ENCODE measurements at places on chromosomes 12 and 14.

GRCh38 chr12:83408851-83409250 is 722.1 kb downstream of the TMTC2 start:
- no peak for DNase-seq

- DNase-seq: no peak
Observed at GRCh38 chr14:50741567-50741966, 73.5 kb upstream of the SAV1 start.

GRCh38 chr14:75452900-75453816 is 25.3 kb downstream of the JDP2 start:
- DNase-seq: no peak

DNA sequence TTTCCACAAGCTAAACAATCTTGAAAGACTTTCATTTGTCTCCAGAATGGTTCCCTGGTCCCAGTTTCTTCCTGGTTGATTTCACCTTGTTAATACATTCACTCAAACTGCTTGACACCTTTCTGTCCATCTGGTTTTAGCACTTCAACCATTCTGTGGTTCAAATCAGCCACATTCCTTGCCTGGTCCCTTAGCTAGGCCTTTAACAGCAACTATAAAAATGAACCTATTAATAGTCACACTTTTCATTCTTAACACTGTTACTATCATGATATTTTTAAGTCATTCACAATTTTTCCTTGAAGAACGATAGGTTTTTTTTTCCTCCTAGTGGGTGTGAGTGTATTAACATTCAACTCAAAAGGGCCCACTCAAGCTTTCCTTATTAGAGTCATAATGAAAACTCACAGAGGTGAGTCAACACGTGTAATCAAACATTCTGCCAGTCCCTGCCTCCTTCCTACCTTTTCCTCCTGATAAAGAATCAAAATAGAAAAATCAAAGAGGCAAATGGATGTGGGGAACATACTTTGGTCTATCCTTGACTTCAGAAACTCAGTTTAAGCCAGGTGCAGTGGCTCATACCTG is 34.4 kb upstream of the CCNT1 start:
- no peak for DNase-seq

DNA sequence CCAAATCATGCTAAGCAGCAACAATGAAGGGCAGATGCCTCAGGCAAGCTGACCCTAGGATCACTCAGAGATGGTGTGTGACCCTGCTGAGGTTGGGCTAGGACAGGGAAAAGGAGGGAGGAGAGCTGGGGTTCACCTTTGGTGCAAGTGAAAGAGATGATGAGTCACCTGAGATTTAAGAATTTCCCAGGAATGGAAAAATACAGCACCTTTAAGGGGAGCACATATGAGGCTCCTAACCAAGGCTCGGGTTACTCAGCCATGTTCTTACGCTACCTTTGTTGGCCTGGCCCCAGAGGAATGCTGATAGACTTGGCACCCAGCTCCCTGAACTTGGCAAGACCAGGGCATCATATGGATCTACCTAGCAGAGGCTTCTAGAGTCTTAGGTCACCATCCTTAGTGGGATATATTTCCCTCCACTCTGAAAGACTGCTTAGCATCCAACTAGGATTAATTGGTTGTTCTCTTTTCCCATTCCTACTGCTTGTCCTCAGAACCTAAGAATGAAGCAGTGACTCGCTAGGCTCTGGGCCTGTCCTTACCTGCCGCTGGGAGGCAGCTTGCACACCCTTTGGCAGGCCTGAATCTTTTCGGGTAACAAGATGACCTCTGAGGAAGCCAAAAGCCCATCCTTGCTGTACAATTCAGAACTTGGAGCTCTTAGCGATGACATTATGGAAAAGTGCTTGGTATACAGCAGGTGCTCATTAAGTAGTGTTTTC is 4.0 kb upstream of the NAA25 start:
- DNase-seq: no peak

GRCh38 chr14:21940887-21941856 is 267.6 kb upstream of the OR4E1 start:
- peak; percentile 10 for DNase-seq

GRCh38 chr12:84091651-84092050 is 820.9 kb downstream of the SLC6A15 start:
- no peak for DNase-seq

- no peak for DNase-seq
Observed at GRCh38 chr14:59870277-59871165, at the start of gene RTN1. RTN1 (minus strand) TSS chr14:59870776; CDS start chr14:59870630, 146 bp downstream.

DNA sequence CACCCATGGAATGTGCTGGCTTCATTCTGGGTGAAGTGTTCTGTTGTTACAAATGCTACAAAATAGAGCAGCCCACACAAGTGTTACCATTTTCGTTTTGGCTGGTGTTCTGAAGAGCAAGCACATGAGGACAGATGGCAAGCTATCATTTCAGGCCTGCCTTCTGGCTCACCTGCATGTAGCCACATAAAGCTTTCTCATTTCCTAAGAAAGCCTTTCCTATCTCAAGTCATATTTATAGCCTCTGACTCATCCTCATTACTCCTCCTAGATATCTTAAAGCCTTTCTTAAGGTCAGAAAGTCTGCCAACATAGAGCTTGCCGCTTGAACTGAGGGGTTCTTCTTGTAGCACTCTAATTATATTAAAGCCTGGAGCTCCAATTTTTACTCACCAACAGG is 89.0 kb downstream of the PTPRR start:
- no peak for DNase-seq

DNA sequence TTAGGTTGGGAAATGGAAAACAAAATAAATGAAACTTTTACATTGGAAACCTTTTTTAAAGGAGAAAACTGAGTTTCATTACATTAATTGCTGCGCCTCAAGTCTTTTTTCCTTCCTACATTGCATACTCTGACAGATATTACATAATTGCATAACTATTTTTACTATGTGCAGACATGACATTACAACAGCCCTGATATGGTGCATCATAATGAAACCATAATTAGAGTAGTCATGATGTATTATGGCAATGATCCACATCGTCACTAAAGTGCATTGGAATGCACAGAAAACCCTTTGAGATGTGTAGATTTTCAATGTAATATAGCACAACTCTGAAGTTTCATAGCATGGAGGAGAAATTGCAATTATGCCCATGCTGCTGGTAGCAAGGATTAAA is 217.8 kb upstream of the NPAS3 start:
- DNase-seq: no peak

GRCh38 chr12:58148405-58148804 is 207.0 kb downstream of the ATP23 start:
- DNase-seq: no peak

All from T-helper 1 cell (primary cell).